ENCODE measurements at places on chromosomes 5 and 9.

- DNase-seq, result no peak
Observed at GRCh38 chr9:133830310-133830709, 92.2 kb upstream of the SARDH start.

DNA sequence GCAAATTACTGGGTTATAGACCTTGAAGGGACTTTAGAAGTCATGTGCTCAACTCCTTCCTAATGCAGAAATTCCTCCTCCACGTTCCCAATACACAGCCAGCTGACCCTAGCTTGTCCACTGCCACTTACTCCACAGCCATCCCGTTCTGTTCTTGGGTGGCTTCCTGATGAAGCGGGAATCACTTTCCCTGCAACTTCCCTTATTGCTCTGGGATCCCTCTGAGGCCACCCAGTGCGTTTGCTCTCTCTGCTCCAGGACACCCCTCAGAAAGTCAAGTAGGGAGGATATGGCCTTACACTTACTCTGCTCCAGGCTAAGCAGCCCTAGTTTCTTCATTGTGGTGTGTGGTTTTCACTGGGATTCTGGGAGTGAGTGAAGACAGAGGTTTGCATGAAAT is 55.5 kb downstream of the GALNT12 start:
- DNase-seq, result no peak

DNA sequence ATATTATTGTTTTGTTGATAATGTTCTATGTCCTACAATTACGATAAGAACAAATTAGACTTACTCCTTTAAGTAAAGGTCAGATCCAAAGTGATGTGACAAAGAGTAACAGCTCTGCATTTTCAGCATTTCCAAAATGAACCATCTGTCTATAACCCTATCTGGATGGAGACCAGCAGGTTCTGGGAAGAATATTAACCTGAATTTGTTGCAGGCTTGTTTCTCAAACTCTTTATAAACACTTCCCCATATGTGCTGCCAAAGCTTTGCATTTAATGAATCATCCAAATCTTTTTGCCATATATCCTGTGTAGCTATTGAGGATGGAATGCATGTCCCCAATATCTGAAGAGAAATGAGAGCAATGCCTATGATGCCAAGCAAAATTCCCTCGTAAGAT is 198.9 kb upstream of the SLC27A6 start:
- no peak for DNase-seq

GRCh38 chr9:131942146-131942720 is 137.4 kb downstream of the MED27 start:
- DNase-seq, result no peak

- DNase-seq, result no peak
Observed at GRCh38 chr5:38069360-38069759, 189.0 kb upstream of the EGFLAM start.

GRCh38 chr5:36576721-36577120 is 29.7 kb upstream of the SLC1A3 start:
- no peak for DNase-seq

- no peak for DNase-seq
Observed at GRCh38 chr5:68086857-68087256, 128.7 kb upstream of the PIK3R1 start.

DNA sequence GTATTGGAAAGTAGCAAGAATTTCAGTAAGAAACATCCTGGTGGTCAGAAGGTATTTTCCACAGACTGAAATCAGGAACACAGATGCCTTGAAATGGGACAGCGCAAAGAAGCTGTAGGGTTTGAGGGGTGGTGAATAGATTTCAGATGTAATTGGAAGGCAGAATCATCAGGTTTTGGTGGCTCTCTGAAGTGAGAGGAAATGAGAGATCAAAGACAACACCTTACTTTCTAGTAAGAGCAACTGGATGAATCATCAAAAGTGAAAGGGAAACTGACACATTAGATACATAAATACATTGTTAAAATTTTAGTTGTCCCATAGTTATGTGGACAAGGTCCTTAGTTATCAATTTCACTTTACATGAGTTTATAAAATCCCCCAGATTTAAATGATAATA is 188.2 kb upstream of the SLC27A6 start:
- no peak for DNase-seq

- DNase-seq, result no peak
Observed at GRCh38 chr5:140338336-140338735, 8.1 kb downstream of the HBEGF start.

DNA sequence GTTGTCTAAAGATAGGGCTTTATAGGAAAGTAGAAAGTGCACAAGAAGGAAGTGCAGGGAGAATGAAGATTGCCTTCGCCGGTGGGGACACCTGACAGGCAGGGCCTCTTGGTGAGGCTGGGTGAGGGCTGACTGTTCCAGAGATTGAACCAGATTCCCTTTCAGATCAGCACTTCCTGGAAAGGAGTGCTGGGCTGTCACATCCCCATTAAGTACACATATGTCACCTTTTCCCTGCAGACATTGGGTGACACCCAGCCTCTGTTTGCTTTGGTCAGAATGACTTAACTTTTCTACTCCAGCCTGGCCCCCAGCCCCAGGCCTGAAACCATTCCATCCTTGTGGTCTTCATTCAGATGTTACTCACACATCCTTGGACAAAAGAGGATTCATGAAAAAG is 7.4 kb upstream of the SHROOM1 start:
- no peak for DNase-seq

- no peak for DNase-seq
Observed at GRCh38 chr9:90325913-90326653, 316.5 kb downstream of the DIRAS2 start.

DNA sequence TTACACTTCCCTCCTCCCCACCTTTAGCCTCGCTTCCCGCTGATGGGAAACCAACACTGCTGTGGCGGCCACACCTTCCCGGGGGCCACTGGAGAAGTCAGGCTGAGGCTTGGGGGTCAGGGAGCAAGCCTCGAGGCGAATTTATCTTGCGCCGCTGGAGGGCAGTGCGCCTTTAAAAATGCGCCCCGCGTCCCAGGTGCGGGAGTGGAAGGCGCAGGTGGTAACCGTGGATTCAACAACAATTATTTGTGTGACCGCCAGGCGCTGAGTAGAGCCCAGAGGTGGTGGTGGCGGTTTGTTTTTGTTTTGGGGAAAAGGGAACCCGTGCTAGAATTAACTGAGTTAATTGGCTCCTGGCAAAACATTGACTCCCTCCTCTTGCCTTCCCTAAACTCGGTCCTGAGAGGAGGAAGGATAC is 1.1 kb downstream of the CFAP77 start:
- DNase-seq, result no peak

DNA sequence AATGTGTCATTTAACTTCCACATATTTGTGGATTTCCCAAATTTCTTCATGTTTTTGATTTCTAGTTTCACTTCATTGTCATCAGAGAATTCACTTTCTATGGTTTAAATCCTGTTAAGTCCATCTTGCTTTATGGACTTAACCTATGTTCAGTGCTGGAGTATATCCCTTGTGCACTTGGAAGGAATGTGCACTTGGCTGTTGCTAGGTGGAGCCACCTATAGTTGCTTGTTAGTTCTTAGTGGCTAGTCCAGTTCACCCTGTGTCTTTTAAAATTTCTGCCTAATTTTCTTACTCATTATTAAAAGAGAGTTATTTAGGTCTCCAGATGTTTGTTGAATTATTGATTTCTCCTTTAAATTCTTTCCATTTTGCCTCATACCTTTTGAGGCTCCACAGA is 1472.5 kb upstream of the CDH6 start:
- DNase-seq, result no peak

DNA sequence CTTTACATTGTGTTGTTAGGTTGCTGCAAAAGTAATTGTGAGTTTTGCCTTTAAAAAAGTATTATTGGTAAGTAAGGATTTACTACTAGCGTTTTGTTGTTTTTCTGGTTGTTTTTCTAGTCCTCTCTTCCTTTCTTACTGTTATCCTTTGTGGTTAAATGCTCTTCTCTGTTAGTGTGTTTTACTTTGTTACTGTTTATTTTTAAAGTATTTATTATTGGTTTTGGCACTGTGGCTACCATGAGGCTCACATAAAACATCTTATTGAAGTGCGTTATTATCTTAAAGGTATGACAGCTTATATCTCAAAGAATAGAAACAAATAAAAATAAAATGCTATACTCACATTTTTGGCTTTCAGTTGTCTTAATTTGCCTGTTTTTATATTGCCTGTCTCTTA is 17.6 kb downstream of the DMXL1 start:
- no peak for DNase-seq
